ENCODE measurements at places on chromosomes 2 and 18.

DNA sequence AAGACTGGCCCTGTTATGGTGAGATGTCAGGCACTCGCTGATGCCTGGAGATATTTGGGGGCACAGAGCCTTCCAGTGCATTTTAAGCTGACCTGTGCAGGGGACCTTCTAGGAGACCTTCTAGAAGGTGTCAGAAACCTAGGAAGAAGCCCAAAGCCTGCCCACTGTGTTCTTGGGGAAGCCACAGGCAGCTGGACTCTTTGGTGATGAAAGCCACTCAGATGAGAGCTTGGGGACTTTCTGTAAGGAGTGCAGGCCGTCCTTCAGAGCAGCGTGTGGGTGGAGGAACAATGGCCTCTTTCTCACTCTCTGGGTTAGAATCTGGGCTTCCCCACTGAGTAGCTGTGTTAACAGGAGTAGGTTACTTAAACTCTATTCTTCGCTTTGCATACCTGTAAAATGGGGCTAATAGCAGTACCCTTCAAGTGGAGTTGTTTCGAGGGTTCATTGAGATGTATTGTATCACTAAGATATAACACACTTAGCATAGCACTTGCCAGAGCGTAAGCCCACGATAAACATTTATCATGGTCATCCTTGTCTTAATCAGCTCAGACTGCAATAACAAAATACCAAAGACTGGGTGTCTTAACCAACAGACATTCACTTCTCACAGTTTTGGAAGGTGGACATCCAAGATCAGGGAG, 322.3 kb upstream of the EPAS1 start:
- no peak for DNase-seq

DNA sequence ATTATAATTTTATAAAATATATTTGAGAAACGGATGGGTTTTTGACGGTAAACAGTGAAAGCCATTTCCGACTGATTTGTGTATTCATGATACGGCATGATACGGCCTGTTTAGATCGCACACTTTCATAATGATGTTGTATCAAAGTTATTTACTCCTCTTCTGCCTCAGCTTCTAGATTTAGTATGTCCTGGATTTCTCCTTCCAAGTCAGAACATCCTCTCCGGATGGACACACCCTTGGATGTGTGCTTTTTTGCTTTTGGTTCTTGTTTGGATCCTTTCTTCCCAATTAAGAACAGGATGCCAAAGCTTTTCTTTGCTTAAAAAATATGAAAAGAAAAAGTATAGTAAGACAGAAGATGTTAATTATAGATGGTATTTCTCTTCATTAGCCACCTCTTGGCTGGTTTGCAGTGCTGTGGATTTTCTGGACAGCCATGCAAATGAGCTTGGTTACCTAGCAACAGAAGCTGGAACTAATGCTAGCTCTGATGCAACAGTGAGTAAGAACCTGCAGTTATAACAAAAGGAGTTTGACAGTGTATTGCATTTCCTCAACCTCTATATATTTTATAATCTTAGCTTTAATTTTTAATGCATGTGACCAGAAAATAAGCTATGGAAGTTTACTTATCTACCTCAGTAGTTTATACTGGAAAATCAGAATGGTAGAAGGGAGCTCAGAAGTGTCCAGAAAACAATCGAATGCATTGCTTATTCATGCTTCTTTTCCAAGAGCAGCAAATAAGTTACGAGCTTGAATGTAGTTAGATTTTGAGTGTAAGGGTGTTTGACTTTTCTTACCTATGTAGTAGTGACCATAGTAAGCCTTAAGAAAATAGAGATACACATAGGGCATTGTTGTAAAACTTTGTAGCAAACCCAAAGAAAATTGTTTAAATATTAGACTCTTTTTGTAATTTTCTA, 27.9 kb downstream of the RMND5A start:
- peak; percentile 28 for DNase-seq

- DNase-seq = no peak
Measured at GRCh38 chr2:241268716-241269445, 46.6 kb downstream of the HDLBP start.

DNA sequence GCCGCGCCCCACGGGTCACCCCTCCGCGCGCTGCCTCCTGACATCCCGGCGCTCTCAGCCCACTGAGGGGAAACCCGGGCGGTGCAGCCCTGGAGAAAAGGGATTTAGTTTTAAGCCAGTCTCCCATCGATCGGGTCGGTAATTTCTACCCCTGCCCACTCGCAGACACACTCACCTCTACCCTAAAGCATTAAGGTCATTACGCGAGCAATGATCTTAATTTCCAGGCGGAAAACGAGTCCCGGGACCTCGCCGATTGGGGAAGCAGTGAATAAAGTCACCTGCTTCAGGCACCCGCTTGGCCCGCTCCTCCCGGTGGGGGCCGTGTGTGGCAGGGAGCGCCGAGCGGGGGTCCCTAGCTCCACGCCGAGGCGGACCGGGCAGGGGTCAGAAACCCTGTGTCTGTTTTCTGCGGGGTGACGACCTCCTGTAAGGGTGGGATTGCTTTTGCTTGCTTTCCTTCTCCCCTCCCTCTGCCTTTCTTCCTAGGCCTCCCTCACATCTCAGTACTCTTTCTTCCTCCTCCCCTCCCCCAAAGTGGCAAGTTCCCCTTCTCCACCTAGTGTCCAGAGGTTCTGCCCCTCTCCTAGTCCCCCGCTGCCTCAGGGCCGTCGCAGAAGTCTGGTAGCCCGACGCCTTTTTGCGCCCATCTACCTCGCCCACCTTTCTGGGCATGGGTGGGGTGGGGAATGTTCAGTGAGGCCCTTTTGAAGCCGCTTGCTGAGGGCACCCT, 142.6 kb downstream of the MEIS1 start:
- DNase-seq = no peak

- no peak for DNase-seq
Measured at GRCh38 chr2:37780387-37780676, 108.9 kb upstream of the CDC42EP3 start.

DNA sequence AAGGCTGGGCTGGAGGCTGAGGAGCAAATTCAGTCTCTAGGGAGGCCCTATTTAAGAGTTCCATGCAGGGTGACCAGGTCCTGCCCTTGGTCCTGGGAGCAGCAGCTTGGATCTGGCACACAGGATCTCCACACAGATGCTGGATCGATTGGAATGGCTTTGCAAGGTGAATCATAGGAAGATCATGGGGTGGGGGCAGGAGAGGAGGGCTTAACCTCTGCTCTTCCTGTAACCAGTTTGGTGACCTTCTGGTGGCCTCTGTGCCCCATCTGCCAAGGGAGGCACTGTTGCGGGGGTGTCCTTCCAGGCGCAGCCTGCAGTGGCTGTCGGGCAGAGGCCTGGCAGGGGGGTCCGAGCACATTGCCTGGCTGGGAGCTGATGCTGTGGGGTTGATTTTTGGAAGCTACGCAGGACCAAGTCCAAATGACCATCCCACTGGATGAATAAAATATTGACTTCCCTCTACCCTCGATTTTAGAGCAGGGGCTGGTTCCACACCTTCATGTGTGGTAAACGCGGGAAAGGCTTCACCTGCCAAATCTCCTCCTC, 79.7 kb downstream of the EDAR start:
- no peak for DNase-seq

GRCh38 chr2:128638341-128639119, 319.9 kb upstream of the HS6ST1 start:
- no peak for DNase-seq

DNA sequence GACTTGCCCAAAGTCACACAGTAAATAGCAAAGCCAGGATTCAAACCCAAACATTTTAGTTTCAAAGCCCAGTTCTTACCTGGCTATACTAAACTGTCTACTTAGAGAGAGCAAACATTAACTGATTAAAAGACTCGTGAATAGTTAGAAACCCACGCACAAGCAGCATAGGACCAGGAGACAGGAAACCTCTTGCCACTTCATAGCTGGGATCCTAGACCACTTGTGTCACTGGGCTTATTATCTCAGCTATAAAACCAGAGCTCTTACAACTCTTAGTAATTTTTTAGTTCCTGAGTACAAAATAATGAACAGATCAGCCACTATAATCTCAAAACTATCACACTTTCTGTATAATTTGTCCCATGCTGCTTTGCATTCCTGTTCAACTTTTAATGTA, 2.4 kb upstream of the AAK1 start:
- no peak for DNase-seq

DNA sequence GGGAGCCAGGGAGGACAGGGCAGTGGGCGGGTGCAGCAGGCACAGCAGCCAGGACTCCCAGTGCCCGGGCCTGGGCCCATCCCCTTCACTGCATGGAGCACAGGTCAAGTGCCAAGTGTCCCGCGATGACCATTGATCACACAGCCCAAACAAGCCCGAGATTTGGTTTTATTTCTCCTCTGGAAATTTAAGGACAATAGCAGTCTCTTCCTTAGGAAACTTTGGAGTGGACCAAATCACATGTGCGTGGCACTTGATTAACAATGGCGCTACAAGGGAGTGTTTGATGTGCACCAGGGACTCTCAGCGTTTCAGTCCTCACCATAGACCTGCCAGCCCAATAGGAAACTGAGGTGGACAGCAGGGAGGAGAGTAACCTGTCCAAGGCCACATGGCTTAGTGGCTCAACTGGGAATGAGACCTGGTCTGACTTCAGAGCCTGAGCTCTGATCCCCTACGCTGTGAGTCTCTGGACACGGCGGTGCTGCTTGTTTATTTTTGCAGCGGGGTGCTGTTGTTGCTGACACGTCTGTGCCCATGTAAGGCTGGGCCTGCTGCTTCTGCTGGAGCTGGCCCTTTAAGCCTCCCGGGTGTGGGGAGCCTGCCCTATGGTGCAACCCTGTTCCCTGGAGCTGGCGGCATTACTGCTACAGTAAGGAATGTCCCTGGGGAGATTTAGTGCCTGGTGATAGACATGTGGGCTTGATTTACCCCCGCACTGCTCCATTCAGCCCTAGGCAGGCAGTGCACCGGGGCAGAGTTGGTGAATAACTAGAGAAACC, 194.2 kb downstream of the INHBB start:
- no peak for DNase-seq

GRCh38 chr2:88540346-88540745, 86.9 kb downstream of the EIF2AK3 start:
- DNase-seq = no peak

- DNase-seq = no peak
Measured at GRCh38 chr2:176085120-176085788, 1.5 kb upstream of the EVX2 start.

DNA sequence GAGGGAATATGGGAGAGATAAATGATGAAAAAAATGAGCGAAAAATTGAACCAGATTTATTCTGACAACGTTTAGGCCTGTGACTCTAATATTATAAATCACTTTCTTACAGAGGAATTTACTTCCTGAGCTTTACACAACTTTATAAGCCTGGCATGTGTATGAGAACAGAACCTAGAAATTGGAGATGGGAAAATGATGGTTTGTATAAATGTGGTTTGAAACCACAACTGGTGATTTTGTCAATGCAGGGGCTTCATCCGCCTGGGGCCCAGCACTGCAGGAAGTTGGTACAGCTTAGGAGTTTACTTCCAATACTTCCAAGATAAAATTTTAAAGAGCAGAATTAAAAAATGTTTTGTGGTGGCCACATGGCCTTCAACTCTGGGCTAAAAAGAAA, 82.3 kb downstream of the VAPA start:
- DNase-seq = no peak

GRCh38 chr18:78525366-78526111, 454.1 kb upstream of the SALL3 start:
- no peak for DNase-seq

DNA sequence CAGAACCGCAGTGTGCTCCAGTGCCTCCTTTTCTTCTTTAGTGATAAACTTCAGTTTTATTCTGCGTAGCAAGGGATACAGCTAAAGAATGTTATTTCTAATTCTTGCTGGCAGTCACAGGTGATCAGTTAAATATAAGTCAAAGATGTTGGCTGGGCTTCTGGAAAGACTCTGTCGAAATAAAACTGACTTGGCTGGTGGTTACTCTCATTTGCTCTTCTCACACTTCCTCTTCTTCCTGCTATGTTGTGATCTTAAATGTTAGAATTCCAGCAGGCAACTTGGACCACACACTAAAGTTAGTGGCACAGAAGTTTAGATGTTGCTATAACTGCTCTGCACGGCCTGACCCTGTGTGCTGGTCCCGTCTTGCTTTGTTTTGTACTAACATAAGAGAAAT, 278.6 kb downstream of the CDH19 start:
- DNase-seq = no peak

GRCh38 chr2:224951723-224952481, 90.4 kb downstream of the DOCK10 start:
- DNase-seq = no peak

GRCh38 chr18:54206447-54206846, 18.0 kb downstream of the MBD2 start:
- no peak for DNase-seq

GRCh38 chr2:26678035-26678434, 14.5 kb upstream of the KCNK3 start:
- no peak for DNase-seq

- no peak for DNase-seq
Measured at GRCh38 chr18:48996901-48997463, 46.2 kb upstream of the SMAD7 start.

GRCh38 chr2:47429795-47430194, 26.8 kb downstream of the MSH2 start:
- no peak for DNase-seq

GRCh38 chr18:75290737-75291358, 80.3 kb downstream of the TSHZ1 start:
- no peak for DNase-seq

DNA sequence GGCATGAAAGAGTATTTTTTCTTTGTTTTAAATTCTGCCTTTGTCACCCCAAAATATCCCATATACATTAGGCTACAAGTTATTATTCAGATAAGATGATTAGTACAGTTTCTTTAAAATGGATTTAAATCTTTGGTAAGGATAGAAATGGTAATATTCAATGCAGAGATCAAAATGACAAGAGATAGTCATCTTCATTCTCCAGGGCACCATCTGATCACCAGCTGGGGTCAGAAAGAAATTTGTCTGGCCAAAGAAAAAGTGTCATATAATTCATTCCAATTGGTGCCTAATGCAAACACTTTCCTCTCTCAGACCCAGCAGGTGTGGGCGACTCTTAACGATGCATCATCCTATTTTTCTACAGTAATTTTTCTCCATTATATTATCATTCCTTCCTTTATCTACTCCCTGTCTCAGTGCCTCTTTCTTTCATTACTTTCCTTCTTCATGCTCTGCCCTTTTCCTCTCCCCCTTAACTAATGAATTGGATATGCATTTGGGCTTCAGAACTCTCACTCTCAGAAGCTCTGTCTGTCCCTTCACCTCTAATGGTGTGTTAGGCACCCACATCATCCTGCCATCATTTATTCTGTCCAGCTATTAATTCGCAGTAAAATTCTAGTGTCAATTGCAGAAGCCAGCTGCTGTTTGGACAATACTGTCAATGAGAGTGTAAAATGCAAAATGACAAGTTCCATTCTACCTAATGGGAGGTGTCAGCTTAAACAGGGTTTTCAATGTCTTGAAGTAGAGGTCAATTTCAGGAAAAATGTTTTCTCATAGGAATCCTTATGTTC, 570.5 kb downstream of the TDRD15 start:
- no peak for DNase-seq

GRCh38 chr18:4060427-4061281, 394.5 kb downstream of the DLGAP1 start:
- no peak for DNase-seq

All from posterior cingulate gyrus (tissue), 11 donors.